ENCODE measurements at places on chromosomes 6 and 20.

- DNase-seq, result no peak
Observed at GRCh38 chr6:158635427-158636073, 9.0 kb downstream of the DYNLT1 start.

- DNase-seq, result no peak
Observed at GRCh38 chr20:53786445-53787267, 193.0 kb upstream of the ZNF217 start.

DNA sequence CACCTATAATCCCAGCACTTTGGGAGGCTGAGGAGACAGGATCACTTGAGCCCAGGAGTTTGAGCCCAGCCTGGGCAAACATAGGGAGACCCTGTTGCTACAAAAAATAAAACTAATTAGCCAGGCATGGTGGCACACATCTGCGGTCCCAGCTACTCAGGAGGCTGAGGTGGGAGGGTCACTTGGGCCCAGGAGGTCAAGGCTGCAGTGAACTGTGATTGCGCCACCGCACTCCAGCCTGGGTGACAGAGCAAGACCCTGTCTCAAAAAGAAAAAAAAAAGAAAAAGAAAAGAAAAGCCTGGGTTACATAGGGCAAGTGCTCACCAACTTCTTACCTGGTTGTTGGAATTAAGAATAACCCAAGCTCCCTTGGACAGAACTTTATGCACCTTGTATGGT, 14.6 kb upstream of the MYB start:
- DNase-seq, result no peak

DNA sequence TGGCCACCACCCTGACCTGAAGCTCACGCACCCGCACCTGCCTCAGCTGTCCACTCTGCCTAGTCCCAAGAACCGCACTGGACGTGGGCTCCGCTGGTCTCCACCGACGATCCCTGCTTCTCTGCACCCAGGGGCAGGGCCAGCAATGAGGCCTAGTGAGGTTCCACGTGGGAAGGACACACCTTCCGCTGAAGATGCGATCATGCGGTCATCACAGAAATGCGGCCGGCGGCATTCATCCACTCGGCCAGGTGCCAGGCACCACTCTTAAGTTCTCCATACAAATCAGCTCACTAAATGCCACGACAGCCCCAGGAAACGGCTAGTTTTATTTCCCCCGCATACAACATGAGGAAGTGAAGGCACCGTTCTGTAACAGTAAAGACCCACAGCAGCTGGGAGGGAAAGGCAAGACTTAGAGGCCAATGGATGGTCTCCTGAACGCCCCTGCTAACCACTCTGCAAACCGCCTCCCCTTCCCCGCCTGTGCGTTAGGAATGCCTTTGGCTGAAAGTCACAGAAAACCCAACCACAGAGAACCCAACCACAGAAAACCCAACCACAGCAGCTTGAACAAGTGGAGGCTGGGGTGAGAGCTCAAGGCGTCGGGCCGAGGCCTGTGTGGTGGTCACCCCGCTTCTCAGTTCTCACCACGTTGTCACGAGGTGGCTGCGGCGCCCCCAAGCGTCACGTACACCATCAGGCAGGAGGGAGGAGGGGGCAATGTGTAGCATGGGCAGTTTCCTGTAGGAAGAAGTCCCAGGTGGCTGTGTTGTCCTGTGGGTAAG, 204.4 kb downstream of the TAF4 start:
- DNase-seq, result no peak

DNA sequence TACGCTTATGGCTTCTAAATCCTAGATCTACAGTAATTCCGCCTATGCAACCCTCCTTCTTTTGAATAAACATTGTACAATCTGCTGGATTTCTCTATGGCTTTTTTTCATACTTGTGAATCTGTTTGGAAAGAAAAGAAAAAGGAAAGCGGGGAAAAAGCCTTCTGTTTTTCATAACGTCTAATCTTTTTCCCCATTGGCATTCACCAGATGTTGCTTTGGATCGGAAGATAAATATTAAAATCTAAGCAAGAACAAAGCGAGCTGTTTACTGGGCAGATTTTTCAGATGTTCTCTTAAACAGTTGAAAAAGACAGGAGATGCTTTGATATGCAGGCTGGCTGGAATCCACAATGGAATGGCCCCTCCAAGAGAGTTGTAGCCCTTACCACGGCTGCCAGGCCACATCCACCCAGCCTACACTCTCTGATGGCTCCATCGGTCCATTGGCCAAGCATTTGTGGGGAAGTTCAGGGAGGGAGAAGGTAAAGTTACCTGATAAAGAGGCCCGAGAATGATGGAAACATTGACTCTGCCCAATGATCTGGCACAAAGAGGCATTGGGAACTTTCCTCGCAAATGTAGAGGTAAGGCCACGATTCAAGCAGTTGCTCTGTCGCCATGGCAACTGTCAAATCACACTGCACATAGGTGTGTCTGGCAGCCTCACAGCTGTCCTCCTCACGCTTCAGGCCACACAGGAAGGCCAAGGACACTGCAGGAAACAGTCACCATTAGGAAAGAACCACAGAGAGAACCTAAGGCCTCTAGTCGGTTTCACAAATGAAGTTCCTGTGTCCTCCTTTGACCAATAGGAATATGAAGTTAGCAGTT, 70.3 kb downstream of the PKHD1 start:
- DNase-seq, result no peak

- DNase-seq, result no peak
Observed at GRCh38 chr6:4511641-4512020, 264.6 kb upstream of the CDYL start.

DNA sequence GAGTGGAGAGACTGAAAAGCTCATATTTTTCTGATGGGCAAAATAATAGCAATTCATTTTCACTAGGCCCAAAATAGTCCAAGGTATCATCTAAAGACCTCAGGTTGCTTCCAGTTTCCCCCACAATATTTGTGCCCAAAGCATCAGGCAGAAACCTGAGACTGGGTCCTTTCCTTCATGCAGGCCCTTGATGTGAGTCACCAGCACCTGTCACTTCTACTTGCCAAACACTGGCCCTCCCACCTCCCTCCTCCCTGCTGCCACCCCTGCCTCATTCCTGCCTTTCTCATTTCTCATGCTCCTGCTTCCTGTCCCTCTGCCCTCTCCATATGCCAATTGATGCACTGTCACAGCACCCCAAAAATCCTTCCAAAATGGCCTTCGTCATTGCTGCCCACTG, 230.4 kb upstream of the CST7 start:
- DNase-seq, result no peak
